ENCODE measurements at places on chromosomes 13 and 19.

DNA sequence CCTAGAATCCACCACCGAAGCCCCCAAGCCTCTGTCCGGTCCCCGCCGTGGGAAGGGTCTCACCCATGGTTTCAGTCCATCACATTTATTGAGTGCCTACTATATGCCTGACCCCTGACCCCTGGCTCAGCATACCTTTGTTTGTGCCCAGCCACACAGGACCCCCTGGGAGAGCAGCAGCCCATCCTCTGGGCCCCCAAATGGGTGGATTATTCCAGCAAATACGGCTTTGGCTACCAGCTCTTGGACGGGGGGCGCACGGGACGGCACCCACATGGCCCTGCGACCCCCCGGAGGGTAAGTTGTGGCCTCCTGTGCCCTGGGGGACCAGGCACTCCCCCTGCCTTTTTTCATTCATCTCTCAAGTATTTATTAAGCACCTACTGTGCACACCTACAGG lies 7.7 kb downstream of the PLK5 start:
- no peak for DNase-seq

- no peak for DNase-seq
Measured at GRCh38 chr13:32588736-32589135, 2.5 kb downstream of the PDS5B start.

DNA sequence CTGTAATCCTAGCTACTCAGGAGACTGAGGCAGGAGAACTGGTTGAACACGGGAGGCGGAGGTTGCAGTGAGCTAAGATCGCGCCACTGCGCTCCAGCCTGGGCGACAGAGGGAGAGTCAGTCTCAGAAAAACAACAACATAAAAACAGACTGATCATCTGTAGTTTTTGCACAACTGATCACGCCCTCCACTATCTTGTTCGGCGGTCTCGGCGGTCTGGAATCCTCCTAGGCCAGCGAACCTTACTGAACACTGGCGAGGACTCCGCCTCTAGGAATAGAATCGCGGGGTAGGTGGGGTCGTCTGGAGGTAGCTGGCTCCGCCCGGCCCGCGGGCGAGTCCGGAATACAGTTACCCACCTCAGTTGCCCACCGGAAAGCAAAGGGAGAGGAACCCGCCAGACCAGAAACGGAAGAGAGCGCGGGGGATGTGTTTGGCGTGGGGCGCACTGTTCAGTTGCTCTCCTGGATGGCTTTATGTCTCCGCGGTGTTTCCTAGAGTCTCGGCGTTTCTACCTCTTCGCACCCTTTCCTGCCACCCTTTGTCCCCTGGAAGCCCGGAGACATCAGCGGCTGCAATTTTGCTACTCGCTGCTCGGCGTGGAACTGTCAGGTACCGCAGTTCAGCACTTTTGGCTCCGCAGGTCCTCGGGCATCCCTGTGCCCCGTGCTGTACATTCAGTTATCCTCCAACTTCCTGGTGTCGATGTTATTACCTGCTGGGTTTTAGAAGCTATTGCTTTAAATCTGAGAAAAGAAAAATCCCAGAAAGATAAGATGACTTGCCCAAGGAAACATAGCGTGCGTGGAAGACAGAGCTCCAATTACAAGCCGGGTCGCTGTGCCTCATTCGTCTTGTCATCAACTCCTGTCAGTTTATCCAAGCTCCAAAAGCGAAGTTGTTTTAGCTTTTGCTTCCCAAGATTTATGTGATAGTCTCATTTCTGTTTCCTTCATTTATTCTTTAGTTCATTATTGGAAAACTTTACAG lies 24.9 kb upstream of the HNRNPA1L2 start:
- peak; percentile 89 for DNase-seq

- no peak for DNase-seq
Measured at GRCh38 chr19:29019403-29019802, 193.5 kb downstream of the UQCRFS1 start.

DNA sequence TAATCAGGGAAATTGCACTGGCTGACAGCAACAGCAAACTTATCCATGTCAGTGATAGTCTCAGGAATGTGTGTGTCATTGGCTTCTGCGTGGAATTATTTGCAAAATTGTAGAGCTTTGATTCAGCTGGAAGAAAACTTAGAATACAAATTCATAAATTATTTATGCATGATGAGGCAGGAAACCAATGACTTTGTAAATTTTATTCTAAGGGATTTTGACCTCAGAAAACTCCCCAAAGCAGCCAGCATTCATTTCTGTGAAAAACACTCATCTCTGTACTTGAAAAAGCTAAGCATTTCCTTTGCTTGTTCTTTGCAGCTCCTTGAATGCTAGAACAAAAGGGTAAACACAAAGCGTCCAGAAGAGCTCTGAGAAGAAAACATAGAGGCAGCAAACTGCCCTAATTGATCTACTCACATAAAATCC lies 162.4 kb downstream of the DCT start:
- DNase-seq = no peak

- peak; percentile 85 for DNase-seq
Measured at GRCh38 chr13:20566898-20567874, at the start of gene IFT88. TSS of gene IFT88 (plus strand) at chr13:20567157. CDS start at chr13:20574386, 7,229 bp downstream.

DNA sequence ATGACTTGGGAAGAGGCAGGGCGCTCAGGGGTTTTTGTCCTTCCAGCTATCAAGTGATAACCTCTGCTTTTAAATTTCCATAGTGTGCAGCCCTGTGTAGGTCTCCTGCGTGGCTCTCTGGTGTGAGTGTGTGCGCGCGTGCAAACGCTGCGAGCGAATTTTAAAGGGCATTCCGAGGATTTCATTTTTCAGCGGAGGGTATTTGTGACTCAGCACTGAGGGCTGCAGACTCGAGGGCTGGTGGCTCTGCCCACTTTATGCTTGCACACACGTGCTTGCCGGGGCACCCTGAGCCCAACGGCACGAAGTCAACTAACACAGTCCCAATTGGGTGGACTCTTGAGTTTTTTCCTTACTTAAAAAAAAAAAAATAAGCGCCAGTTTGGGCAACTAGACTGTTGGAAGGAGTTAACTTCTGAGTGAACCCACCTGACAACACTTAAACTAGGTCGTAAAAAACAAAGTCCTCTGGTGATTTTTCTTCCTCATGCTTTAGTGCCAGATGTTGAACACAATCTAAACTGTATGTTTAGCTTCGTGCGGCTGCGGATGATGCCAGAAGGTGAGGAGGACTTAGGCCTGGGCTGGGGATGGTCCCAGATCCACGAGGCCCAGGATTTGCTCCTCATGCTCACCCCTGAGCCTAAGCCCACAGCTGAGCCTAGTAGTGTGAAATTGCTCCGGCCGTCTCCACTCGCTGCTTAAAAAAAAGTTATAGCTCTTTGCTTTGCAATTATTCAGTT lies 2.1 kb downstream of the FGF9 start:
- no peak for DNase-seq

DNA sequence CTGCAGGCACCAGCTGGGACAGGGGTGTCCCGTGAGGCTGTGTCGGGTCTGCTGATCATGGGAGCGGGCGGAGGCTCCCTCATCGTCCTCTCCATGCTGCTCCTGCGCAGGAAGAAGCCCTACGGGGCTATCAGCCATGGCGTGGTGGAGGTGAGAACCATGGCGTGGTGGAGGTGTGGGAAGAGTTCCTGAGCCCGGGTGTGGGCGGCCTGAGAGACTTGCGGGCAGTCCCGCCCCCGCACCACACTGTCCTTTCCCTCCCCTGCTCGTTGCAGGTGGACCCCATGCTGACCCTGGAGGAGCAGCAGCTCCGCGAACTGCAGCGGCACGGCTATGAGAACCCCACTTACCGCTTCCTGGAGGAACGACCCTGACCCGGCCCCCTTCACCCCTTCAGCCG lies 10.7 kb downstream of the APLP1 start:
- no peak for DNase-seq

DNA sequence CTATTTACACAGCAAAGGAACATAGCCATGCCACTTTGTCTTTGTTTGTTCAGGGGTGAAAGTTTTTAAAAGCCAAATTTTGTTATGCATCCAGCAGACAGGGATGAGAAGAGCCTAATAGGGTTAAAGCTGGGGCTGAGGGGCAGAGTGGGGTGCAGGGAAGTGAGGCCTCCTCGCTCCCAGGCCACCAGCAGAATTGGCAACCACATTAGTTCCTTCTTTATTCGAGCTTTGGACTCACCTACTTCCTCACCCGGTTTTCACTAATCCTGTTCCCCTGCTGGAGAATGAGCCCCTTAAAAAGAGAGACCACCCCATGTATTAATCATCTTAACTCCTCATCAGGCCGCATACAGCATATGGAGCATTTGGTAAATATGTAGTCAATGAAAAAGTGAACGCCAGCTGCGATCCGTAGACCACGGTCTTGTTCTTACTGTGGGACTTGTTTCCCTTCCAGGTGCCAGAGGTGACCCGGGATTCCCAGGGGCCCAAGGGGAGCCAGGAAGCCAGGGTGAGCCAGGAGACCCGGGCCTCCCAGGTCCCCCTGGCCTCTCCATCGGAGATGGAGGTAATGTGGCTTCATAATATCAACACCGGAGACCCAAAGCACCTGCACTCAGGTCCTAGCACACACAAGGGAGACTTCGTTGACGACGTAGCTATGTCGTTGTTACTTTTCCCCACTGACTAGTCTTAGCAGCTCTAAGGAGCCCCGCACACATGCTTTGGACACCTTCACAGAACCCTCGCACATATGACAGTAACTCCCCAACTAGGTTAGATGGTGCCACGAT lies 112.1 kb downstream of the RAB20 start:
- DNase-seq = no peak

- no peak for DNase-seq
Measured at GRCh38 chr13:58960888-58961287, 1202.8 kb downstream of the DIAPH3 start.

- DNase-seq = no peak
Measured at GRCh38 chr19:15615526-15615925, 508 bp downstream of the CYP4F8 start.

- no peak for DNase-seq
Measured at GRCh38 chr13:77981281-77981881, 62.8 kb upstream of the EDNRB start.

DNA sequence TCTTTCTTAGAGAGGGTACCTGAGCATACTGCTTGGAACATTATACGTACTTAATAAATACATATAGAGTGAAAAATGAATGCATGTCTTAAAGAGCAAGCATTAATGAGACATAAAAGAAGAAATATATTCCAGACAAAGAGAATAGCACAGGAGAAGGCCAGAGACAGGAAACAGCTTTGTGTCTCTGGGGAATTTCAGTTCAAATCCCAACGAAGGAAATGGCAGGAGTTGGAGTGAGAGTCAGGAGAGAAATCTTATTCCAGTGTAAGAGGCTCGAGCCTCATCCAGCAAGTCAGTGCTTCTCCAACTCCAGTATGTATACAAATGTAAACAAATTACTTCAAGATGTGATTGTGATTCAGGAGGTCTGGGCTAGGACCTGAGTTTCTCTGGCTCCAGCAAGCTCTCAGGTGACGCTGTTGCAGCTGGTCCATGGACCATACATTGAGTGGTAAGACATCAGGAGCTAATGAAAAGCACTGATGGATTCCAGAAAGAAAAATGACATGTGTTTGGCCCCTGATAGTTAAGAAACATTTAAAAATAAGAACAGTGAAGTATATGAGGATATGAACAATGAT lies 108.2 kb downstream of the RAP2A start:
- no peak for DNase-seq

DNA sequence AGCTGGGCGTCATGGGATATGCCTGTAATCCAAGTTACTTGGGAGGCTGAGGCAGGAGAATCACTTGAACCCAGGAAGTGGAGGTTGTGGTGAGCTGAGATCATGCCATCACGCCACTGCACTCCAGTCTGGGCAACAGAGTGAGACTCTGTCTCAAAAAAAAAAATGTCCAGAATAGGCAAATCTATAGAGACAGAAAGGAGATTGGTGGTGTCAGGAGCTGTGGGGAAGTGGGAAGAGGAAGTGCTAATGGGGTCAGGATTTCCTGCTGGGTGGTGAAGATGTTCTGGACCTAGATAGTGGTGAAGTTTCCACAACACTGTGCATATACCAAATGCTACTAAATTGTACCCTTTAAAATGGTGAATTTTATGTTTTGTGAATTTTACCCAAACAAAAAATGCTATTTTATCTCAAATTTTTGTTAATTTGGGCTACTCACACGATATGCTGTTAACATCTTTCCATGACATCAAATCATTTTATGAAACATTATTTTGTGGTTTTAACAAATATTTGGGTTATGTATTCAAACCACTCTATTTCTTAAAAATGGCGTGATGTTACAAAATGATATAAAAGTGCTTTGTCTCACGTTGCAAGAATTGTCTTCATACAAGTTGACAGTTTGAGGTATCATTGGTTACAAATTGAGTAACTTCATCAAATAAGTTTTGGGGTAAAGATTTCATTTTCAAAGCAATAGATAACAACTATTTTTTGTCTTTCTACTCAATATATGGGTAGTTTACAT lies 7.4 kb upstream of the CYP4F3 start:
- no peak for DNase-seq

- no peak for DNase-seq
Measured at GRCh38 chr13:45954836-45955800, 97.4 kb downstream of the ZC3H13 start.

DNA sequence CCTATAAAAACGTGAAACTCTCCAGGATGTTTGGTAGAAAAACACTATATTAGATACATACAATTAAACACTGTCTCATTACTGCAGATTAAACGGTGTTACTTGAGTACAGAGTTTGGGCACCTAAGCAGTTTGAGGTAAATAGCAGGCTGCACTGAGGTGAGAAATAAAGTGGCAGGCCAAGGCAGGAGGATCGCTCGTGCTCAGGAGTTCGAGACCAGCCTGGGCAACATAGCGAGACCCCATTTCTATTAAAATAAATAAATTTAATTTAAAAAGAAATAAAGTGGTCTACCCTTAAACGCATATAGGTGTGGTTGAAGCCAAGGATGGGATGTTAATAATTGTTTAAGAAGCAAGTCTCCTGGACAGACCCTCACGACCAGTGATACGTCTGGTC lies 1.2 kb downstream of the PSPC1 start:
- no peak for DNase-seq

- DNase-seq = no peak
Measured at GRCh38 chr19:38247126-38247525, 9.0 kb downstream of the PPP1R14A start.

- DNase-seq = no peak
Measured at GRCh38 chr13:42107421-42107820, 59.0 kb downstream of the DGKH start.

Measured in COR-L47 (cell line).